ENCODE measurements at places on chromosomes 16 and 17.

DNA sequence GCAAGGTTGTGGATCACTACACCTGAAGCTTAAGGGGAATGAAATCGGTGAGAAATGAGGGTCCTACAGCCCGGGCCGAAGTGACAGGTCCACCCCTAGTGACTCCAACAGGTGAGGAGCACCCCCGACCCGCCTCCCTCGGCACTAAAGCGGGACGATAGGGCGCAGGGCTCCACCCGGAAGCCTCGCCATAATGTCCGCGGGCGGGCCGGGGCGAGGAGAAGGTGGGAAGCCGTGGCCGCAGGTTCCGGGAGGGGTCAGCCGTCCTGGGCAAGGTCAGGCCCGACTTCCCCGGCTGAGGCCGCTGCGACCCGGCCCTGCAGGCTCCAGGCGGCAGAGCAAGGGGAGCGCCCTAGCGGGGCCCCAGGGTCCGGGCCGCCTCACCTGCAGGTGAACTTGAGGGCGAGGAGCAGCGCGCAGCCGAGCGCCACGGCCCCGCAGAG is 543 bp downstream of the TXNDC11 start:
- peak; percentile 37 for DNase-seq

DNA sequence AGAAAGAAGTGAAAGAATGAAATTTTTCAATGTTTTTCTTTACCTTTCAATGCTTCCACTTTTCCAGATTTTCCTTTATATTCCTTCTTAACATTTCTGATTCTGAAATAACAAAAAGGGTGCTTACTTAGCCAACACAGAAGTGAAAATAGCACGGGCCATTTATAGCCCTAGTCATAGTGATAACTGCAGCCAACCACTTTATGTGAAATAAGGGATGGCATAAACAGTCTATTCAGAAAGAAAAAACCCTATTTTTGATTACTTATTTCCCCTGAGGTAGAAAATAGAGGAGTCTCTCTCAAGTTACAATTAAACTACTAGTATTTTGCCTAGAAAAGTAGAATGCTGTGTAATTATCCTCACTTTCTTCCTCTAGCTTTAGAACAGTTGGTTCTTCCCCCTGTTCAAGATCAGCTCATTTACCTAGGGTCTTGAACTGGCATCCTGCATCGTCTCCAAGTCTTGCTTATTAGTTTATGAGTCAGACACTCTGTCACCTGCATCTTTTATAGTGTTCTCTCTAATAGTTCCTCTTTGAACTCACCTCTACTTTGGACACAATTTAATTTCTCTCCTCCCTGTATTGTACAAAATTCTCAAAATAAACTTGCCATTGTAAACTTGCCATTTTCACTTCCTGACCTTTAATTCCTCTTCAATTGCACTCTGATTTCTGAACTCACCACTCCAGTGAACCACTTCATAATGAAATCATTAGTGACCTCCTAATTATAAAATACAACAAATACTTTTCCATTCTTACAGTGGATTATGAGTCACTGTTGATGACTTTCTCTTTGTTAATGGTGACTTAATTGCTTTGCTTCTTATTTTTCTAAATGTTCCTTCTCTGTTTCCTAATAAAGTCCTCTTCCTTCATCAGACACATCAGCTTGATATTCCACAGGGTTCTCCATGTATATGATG is 23.6 kb downstream of the ABCA6 start:
- DNase-seq: no peak

GRCh38 chr16:85431431-85432124 is 181.5 kb upstream of the GSE1 start:
- no peak for DNase-seq

DNA sequence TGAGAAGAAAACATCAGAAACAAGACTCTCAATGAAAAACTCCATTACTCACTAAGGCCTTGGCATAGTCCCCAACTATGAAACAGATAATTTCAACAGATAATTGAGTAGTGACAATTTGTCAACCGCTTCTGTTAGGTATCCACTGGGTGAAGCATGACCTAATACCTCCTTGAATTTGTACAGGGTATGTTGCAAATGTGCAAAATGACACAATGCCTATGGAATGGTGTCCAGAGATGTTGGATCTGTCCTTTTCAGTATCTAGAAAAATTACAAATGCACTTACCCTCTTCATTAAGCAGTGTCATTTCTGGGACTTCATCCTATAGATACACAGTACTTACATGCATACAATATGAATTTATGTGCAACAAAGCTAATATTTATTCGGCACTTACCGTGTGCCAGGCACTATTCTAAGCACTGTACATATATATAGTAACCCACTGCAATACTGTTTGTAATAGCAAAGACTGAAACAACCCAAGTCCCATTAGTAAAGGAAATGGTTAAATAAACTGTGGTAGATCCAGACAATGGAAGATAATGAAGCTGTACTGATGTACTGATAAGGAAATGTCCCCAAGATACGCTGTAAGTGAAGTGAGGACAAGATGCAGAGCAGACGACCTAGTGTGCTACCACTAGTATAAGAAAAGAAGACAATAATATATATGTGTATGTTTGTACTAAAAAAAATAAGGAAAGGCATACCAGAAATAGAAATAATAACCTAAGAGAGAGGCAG is 21.4 kb upstream of the SLC6A4 start:
- no peak for DNase-seq

GRCh38 chr16:80526418-80527061 is 14.3 kb upstream of the DYNLRB2 start:
- peak; percentile 43 for DNase-seq

GRCh38 chr17:73749337-73749823 is 105.1 kb upstream of the SDK2 start:
- DNase-seq: no peak

- no peak for DNase-seq
These were observed 22.2 kb upstream of the CDH15 start for GRCh38 chr16:89149386-89149785.

- no peak for DNase-seq
These were observed 120.3 kb downstream of the MRM1 start for GRCh38 chr17:36721560-36722120.

- DNase-seq: peak; percentile 80
These were observed 1.4 kb downstream of the CENPX start for GRCh38 chr17:82021107-82021899.

DNA sequence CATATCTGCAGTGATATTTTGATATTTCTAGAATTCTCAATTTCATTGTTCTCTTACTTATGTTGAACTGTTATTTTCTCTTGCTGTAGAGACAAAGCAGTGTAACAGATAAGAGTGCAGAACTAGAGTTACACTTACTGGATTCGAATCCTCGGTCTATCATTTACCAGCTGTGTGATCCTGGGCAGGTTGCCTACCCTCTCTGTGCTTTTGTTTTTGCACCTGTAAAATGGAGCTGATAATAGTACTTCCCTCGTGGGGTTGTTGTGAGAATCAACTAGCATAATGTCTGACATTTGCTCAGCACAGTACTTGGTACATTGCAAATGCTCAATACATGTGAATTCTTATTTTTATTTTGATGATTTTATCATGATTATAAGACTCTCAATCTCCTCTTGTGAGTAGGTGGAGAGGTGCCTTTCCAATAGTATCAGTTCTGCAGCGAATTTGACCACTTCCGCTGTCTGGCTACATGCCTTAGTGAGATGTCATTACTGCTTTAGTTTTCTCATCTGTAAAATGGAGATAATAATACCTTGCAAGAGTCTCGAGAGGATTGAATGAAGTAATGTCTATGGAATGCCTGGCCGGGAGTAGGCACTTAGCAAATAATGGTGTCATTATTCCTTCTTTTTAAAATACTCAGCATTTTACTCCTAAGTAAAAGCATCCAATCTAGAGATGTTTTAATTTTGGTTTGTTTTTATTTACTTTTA is 312.2 kb upstream of the MAF start:
- DNase-seq: no peak

DNA sequence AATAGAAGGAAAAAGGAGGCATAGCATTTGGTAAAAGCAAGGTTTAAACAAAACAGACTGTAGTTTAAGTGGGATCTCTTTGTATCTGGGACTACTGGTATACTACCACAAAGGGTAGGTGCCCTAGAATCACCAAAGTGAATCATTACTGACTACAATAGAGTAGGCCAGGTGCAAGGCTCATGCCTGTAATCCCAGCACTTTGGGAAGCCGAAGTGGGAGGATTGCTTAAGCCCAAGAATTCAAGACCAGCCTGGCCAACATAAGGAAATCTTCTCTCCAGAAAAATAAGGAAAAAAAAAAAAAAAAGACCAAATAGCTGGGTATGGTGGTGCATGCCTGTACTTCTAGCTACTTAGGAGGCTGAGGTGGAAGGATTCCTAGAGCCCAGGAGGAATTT is 60.8 kb upstream of the CORO6 start:
- no peak for DNase-seq

GRCh38 chr16:2675714-2676113 is 6.6 kb upstream of the KCTD5 start:
- DNase-seq: no peak

GRCh38 chr16:14658063-14658462 is 25.3 kb downstream of the BFAR start:
- DNase-seq: no peak

DNA sequence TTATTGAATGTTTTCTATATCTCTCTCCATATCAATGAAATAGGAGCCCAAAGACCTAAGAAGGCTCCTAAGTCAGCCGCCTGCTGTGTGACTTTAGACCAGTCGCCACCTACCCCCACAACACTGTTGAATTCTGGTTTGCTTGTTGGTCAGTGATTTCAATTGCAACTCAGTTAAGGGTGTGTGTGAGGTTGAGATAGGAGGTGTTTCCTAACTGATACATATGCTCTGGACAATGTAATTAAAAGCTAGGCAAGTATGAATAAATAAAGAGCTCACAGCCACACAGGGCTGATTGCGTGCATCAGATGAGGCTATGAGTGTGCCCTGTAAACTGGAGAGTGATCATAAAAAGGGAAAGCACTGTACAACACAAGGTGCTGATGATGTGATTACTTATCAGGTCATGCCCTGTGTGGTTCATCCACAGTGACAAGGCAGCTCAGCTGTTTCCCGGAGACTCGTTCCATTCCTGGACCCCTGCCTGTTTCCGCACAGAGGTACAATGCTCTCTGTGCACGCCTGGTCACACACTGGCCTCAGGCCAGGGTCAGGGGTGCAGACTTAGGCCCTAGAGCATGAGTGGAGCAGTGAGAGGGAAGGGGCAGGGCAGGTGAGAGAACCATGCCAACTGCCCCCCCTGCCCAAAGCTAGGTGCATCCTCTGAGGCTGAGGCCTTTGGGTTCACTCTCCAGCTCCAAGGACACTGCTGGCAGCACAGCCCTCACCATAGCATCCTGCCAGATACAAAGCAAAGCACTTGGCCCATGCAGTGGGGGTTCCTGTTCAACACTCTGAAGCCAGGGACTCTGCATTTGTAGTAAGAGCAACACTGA is 3.3 kb upstream of the KRT35 start:
- DNase-seq: no peak

DNA sequence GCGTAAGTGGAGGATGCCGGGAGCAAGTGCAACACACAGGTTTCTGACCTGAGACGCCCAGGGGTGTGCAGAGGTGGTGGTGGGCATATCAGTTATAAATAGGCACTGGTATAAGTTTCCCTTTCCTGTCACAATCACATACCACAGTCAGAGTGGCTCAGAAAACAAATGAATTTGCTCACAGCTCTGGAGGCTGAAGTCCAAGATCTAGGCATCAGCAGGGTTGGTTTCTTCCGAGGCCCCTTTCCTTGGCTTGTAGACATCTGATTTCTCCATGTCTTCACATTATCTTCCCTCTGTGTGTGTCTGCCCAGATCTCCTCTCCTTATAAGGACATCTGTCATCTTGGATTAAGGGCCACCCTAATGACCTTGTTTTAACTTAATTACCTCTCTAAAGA is 250.5 kb upstream of the TNRC6C start:
- no peak for DNase-seq

- DNase-seq: no peak
These were observed 50.8 kb downstream of the DNAH17 start for GRCh38 chr17:78526231-78527025.

DNA sequence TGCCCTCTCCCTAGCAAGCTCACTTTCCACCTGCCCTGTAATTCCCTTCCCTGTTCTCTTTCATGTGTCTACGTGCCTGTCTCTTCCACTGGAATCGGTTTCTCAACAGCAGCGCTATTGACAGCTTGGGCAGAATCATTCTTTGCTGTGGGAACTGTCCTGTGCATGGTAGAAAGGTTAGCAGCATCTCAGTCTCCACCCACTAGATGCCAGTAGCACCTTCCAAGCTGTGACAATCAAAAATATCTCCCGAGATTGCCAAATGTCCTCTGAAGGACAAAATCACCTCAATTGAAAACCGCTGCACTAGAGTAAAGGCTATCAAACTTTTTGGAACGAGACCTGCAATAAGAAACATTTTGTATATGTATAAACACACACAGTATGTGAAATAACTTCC is 41.6 kb upstream of the KSR1 start:
- DNase-seq: no peak

DNA sequence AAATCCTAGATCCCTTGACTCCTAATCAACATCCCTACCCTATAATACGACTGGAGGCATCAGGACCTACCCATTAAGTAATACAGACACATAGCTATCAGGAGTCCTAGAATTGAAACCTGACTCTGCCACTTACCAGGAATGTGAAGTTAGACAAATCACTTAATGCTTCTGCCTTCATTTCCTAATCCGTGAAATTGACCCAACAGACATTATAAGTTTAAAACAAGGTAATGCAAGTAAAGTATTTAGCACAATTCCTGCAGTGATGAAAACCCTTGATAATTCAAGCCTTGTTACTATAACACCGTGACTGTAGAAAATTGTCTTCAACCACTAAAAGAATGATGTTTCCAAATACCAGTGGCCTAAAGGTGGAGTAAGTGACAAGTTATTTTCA is 150.2 kb downstream of the KCNJ2 start:
- DNase-seq: no peak

DNA sequence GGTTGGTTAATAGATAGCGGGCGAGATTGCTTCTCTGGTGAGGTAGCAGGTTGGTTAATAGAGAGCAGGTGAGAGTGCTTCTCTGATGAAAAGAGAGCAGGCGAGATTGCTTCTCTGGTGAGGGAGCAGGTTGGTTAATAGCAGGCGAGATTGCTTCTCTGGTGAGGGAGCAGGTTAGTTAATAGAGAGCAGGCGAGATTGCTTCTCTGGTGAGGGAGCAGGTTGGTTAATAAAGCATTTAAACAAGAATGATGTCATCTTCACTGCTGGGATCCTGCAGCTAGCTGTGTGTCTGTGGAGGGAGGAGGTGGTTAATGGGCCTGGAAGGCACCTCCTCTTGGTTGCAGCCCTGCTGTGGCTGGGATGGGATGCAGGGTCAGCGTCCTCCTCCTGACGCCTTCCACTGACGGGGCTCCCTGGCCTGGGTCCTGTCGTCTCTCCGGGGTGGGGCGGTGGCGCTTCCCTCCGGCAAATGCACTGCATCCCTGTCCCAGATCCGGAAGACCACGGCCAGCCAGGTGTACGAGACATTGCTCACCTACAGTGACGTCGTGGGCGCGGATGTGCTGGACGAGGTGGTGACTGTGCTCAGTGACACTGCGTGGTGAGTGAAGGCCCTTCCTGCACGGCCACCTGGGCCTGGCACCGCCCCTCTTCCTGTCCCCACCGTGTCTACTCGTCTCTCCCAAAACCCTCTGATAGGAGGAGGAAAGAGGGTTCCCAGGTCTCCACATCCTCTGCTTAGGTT is 99.2 kb upstream of the ZNF750 start:
- DNase-seq: no peak

All from testis (tissue), 5 donors.